BJ (cell line): ENCODE measurements at places on chromosomes 6 and 20. TPM values are rescaled to one million over a fixed set of nuclear protein-coding genes. Genes with fewer than 3 reads are reported as not detected.

Gene SCUBE3
- polyA plus RNA-seq: 12.3 and 13.1 TPM in 2 replicates

Gene KCNS1
- polyA plus RNA-seq: 0.64 and 0.74 TPM in 2 replicates

Gene ENPP5
- polyA plus RNA-seq: 0.01 TPM in 1 of 2 replicates, not detected in the other

Gene NRSN1
- polyA plus RNA-seq: not detected in 2 replicates

Gene TRIM15
- not detected in 2 replicates for polyA plus RNA-seq

Gene FRMD1
- polyA plus RNA-seq: not detected in 2 replicates

Gene BMP6
- polyA plus RNA-seq: 0.06 and 0.10 TPM in 2 replicates

Gene SPINT4
- polyA plus RNA-seq: not detected in 2 replicates

Gene SENP6
- polyA plus RNA-seq: 9.9 and 25.3 TPM in 2 replicates

Gene GLP1R
- polyA plus RNA-seq: not detected in 2 replicates

Gene FOXA2
- not detected in 2 replicates for polyA plus RNA-seq

Gene POM121L2
- polyA plus RNA-seq: not detected in 2 replicates

Gene ID1
- 126 and 135 TPM in 2 replicates for polyA plus RNA-seq

Gene SLC12A5
- 0.61 and 0.70 TPM in 2 replicates for polyA plus RNA-seq

Gene KCNB1
- 0.12 and 0.13 TPM in 2 replicates for polyA plus RNA-seq

Gene LHFPL5
- polyA plus RNA-seq: not detected in 2 replicates

Gene FGD2
- polyA plus RNA-seq: not detected in 2 replicates

Gene APMAP
- 75.8 and 76.2 TPM in 2 replicates for polyA plus RNA-seq

Gene CLPSL1
- not detected in 2 replicates for polyA plus RNA-seq

Gene MYH7B
- polyA plus RNA-seq: 0.01 and 0.05 TPM in 2 replicates
